Posterior vena cava (tissue), 2 donors: ENCODE measurements at places on chromosomes 7 and 10. TPM values are rescaled to one million over a fixed set of nuclear protein-coding genes. Genes with fewer than 3 reads are reported as not detected.

DNA sequence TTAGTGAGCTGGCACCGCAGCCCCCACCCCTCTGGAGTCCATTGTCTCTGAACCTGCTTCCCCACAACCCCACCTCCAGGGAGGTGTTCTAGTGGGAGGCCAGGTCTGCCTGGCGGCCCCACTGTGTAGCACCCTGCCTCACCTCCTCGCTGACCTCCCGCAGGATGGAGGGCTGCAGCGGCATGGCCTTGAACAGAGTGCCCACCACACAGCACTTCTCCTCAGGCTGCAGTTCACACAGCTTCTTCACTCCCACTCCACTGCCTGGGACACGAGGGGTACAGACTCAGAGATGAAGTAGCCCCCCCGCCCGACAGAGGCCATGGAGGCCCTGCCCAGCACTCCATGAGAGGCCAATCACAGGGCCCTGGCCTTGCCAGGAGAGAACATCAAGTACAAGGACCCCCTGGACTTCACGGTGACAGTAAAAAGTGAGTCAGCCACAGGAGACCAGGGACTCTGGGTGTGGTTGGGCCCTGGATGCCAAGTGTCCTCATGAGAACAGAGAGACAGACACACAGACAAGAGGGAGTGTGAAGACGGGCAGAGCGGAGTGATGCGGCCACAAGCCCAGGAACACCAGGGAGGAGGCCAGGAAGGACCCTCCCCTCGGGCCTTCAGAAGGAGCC lies 5.4 kb downstream of the POLD2 start:
- DNase-seq, result no peak

DNA sequence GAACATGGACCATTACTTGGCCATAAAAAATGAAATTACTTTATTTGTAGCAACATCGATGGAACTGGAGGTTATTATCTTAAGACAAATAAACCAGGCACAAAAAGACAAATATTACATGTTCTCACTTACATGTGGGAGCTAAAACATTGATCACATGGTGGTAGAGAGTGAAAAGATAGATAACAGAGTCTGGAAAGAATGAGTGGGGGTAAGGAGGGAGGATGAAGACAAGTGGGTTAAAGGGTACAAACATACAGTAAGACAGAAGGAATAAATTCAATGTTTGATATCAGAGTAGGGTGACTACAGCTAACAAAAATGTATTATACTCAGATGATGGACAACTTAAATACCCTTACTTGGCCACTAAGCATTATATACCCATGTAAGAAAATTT lies 100.0 kb upstream of the WNT16 start:
- no peak for DNase-seq

- DNase-seq, result no peak
These were observed 32.3 kb upstream of the KCNMA1 start for GRCh38 chr10:77669892-77670291.

DNA sequence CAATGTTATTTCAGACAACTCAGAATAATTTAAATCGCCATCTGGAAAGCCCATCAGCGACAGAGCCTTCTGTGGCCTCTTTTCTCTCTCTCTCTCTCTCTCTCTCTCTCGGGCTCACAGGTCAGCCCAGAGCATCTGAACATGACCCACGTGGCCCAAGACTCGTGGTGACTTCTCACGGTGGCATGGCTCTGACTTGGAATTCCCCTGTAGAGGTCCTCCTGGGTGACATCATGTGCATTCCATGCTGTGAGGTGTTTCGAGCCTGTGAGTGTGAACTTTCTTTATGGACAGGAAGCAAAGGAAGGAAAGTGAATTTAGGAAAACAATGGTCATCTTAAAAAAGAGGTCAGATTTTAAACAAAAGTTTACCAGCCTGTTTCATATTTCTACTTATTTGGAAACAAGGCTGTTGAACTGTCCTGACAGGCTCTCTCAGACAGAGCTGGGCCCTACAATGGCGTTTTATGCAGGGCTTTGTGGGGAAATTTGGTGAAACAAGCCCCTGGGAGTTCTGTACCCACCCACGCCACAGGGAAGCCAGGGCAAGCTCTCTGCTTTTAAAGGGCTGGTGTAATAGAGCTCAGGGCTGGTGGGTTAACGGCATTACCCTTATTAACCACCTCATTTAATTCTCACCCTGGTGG lies 359.7 kb upstream of the ZNF32 start:
- DNase-seq, result peak; percentile 57

DNA sequence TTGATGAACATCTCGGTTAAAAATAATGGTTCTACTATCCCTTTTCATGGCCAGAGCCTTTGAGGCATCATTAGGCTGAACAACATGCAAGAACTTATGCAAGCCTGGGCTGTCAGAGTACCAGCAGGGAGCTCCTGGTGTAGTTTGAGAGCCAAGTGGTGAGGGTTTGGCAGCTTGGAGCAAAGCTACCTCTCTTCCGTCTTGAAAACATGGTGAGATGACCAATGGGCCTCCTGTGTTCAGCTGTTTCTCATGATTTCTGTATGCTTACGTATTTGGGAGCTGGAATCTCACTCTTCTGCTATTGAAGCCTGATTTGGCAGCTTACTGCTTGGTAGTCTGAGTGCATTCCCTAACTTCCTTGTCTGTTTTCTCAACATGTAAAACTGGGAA lies 150.4 kb downstream of the CXCL12 start:
- no peak for DNase-seq

- no peak for DNase-seq
These were observed 262.2 kb downstream of the ZMYND11 start for GRCh38 chr10:397321-398068.

- no peak for DNase-seq
These were observed 104.2 kb downstream of the PRTFDC1 start for GRCh38 chr10:24848195-24848594.

Gene SFRP4
- total RNA-seq, result 197 TPM

Gene PPP1R9A
- 15.5 TPM for total RNA-seq

- DNase-seq, result no peak
These were observed 228.5 kb downstream of the SLC25A13 start for GRCh38 chr7:96093435-96093834.

GRCh38 chr10:20175719-20176118 lies 359.5 kb downstream of the PLXDC2 start:
- DNase-seq, result no peak

DNA sequence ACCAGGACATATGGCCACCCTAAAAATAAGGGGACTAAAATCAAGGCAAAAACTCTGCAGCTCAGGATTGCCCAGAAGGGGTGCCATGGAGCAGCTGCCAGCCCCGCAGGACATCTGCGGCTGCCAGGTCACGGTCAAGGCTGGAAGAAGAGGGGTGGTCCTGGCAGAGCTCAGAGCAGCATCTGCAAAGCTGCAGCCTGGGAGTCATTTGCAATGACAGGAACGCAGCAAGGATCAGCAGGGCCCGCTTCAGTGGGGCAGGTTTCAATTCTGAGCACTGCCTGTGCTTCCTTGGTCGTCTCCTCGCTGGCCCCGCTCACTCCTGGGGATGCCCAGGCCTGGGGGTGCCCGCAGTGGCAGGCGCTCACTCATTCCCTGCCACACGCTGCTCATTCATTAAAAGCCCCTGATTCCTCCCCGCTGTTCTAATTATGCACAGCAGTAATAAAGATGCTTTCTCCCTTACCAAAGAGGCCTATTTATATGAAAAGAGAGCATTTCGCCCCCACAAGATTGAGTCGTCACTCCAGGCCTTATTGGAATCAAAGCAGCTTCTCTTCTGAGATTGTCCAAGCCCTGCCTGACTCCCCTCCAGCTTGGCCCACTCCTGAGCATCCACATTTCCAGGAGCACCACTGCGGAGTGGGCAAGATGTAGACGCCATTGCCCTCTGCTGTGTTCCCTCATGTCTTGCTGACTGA lies 4.6 kb downstream of the HSPA12A start:
- DNase-seq, result peak; percentile 58

DNA sequence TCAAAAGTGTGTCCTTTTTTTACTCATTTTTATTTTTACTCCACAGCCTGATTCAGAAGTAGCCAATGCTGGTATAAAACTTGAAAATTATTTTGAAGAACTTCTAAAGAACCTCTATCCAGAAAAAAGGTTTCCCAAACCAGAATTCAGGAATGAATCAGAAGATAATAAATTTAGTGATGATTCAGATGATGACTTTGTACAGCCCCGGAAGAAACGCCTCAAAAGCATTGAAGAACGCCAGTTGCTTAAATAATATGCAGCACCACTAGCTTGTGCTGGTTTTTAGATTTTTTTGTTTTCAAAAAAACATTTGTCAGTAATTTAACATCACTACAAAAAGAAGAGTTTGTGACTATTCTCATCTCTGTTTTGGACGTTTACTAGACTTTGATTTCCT lies 116.5 kb downstream of the SVOPL start:
- DNase-seq, result no peak

Gene SLC18A2
- 0.81 TPM for total RNA-seq

DNA sequence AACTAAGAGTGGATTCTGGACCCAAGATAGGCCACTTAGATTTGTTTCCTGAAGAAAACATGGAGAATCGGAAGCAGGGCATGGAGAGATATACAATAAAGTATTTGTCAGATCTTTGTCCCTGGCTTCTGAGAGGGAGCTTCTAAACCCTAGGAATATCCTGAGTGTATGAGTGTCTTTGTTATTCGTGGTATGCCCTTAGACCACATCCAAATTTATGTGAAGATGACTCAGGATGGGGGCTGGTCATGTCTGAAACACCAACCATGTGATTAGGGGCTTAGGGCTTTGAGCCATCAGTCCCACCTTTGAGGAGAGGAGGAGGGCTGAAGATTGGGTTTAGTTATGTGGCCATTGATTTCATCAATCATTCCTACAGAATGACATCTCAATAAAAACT lies 69.7 kb upstream of the PLPP4 start:
- DNase-seq, result no peak

DNA sequence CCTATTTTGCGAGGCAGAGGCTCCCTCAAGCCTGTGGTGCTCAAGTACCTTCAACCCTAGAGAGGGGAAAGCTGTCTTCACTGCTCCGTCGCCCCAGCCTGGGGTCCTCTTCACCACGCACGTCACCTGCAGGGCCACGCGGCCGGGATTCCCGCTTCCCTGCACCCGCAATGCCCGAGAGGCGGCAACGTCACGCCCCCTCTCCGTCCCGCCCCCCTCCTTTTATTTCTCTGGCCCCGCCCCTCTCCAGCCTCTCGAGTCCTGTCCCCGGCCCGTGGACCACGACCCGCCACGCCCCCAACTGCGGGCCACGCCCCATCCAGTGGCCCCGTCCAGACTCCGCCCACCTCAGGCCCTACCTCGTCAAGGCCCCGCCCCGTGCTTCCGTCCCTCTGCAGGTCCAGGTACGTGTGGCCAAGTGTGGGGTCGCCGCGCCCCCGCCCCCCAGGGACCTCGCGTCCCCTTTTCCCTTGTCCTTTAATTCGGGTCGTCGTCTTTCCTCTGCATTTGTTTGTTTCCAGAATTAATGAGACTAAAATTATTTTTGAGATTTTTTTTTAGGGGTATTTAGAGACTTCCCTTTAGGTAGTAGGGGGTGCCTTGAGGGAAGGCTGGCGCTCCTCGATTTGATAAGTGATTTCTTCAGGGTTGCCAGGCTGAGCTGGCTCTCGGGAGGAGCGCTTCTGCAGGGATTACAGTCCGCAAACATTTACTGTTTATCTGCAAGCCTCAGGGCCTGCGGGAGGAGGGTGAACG lies 69.8 kb upstream of the BAIAP2L1 start:
- DNase-seq, result no peak

- no peak for DNase-seq
These were observed 40.8 kb upstream of the ZNF438 start for GRCh38 chr10:31072451-31072850.

Gene PDE1C
- 47.8 TPM for total RNA-seq

DNA sequence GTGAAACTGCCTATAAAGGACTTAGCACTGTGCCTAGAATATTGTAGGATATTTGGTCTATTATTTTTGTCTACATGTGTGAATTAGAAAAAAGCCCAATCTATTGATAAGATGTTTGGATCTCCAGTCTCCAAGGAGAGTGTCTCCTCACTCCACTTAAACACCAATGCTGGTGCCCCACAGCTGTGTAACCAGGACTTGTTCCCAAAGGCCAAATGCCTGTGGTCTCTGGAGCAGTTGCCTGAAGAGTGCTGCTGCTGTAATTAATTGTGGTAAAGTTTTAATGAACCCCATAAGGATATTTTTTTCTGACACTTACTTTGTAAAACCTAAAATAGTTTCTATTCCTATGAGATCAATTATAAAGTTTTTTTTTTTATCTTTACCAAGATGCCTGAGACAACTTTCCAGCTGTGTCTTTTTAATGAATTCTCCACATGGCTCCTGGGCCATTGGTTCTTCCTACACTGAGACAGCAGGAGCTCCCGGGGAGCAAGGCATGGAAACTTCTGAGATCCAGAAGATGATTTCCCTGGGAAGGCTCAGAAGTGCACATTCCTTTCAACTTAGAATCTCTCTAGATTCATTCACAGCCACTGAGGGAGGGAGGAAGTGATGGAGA lies 11.2 kb upstream of the OR2A5 start:
- DNase-seq, result no peak

DNA sequence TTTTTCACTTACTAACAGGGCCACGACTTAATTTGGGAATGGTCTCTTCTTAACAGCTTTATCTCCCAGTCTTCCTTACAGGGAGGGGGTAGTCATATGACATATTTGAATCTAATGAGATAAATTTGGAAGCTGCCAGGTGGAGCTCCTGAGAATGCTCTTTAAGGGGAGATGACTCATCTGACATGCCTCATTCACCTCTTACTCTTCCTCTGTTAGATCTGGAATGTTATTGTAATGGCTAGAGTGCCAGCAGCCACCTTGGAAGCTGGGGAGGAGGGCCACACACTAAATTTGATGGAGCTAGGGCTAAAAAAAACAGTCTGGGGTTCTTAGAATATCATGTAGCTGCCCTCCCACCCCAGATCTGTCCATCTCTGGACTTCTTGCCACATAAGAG lies 22.7 kb downstream of the HECW1 start:
- DNase-seq, result no peak

Gene AASS
- total RNA-seq, result 17.7 TPM

Gene POLR2J2
- 5.2 TPM for total RNA-seq

GRCh38 chr7:101519324-101520023 lies 109.6 kb downstream of the MYL10 start:
- no peak for DNase-seq

- DNase-seq, result no peak
These were observed 100.9 kb downstream of the JCAD start for GRCh38 chr10:29958440-29958839.

Gene HMX2
- not detected for total RNA-seq

DNA sequence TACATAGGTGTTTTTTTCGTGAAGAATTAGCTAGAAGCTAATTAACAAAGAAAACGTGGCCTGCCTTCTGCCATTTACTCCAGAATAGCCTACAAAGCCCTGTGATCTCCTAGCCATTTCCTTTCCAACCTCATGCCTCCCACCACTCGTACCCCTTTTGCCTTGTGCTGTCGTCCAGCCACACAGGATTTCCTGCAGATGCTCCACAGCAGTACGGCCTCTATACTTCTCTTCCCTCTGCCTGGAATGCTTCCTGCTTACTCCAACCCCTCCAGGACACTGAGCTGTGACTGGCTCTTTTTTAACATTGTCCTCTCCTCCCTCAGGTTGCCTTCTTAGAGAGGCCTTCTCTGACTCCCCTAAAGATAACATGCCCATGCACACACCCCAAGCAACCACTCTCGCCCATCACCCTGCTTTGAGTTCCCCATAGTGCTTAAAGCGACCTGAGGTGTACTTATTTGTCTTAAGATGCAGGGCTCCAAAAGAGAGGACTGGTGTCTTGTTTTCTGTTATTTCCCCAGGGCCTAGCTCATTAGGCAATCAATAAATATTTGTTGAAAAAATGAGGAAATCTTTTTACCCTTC lies 32.7 kb downstream of the STK17A start:
- no peak for DNase-seq

Gene CYP17A1
- total RNA-seq, result not detected

GRCh38 chr10:58436071-58436470 lies 50.9 kb downstream of the TFAM start:
- no peak for DNase-seq
